Liver (tissue), 10 donors: ENCODE measurements at places on chromosomes 5 and 9. TPM values are rescaled to one million over a fixed set of nuclear protein-coding genes. Genes with fewer than 3 reads are reported as not detected.

DNA sequence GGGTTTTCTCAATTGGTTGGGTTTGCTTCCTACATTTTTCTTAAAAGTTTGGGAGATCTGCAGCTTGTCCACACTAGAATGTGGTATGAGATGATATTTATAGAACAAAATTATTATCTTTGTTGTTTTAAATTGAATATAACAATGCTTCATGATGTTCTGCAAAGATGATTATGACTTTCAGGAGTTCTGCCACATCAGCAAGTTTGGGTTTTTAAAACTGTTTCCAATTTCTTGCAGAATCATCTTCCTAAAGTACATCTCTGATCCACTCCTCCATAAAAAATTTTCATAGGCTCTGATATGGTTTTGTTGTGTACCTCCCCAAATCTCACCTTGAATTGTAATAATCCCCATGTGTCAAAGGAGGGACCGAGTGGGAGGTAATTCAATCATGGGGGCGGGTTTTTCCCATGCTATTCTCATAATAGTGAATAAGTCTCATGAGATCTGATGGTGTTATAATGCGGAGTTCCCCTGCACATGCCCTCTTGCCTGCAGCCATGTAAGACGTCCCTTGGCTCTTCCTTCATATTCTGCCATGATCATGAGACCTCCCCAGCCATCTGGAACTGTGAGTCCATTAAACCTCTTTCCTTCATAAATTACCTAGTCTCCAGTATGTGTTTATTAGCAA lies 119.1 kb upstream of the PTGER4 start:
- DNase-seq, result no peak

Gene NRG2
- not detected for total RNA-seq

DNA sequence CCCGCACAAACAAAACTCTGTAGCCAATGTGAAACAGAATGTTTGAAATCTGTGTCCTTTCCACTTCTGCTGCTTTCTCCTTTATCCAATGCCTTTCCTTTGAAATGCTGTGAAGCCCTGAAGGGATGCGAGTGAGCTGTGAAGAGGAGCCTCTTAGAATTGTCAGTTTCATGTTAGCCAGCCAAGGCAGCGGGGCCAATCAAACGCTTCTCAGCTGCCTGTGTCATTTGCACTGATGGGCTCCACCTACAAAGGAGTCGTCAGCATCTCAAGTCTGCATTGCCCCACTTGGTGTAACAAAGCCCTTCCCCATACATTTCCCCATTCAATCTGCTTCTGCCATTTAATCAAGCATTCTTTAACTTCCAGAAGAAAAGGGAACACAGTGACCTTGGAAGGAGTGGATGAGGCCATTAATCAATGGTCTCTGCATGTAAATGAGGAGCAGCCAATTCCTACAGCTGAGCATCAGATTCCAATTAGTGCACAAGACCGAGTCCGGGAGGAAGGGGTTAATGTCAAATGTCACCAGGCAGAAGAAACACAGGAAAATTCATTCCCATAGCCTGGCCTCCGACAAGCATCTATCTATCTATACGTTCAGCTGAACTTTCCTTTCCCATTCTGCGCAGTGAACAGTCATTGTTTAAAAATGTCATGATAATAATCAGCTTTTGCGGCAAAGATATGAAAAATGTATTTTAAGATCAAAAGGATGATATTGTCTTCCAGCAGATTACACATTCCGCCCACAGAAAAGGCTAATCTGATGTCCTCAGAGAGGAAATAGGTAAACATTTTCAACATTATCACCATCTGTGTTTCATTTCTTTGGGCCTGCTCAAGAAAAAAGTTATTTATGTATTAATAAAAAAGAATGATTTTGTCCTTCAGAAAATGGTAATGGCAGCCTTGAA lies 154.6 kb downstream of the FSTL4 start:
- DNase-seq, result no peak

DNA sequence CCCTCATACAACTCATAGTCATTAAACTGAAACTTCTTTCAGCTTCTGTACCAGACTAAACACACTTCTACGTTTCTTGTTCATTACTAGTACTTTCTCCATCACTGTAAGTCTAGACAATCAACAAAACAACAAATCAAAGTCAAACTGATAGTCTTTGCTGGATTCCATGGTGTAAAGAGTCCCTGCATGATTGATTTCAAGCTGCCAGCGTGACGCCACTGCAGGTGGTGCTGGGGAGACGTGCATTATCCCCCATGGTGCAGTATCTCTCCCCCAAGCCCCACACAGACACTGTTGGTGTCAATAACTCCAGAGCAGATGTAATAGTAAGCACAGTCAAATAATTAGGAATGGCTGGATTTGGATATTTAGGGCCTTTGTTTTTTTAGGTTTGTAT lies 10.7 kb upstream of the SLC2A8 start:
- no peak for DNase-seq

- no peak for DNase-seq
Measured at GRCh38 chr5:43209833-43210232, 17.8 kb downstream of the NIM1K start.

- DNase-seq, result no peak
Measured at GRCh38 chr5:110854200-110854599, 115.4 kb downstream of the SLC25A46 start.

DNA sequence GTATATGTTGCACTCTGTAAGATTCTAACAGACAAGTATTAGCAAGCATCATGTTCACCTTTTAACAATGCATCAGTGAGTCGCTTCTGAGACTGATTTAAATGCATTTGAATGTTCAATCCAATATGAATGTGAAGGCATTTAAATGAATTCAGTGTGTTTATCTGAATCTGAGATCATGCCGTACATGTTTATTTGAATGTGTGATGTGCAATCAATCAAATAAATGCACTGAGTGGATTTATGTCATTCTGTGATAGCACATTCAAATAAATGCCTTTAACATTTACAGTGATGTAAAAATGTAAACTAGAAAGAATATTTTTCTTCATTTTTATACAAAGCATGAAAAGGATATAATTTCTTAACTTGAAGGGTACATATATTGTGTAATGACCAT lies 1063.5 kb upstream of the NUDT12 start:
- no peak for DNase-seq

GRCh38 chr5:893711-894110 lies 1.0 kb downstream of the TRIP13 start:
- no peak for DNase-seq
